ENCODE measurements at places on chromosomes 11 and 22. TPM values are rescaled to one million over a fixed set of nuclear protein-coding genes. Genes with fewer than 3 reads are reported as not detected.

DNA sequence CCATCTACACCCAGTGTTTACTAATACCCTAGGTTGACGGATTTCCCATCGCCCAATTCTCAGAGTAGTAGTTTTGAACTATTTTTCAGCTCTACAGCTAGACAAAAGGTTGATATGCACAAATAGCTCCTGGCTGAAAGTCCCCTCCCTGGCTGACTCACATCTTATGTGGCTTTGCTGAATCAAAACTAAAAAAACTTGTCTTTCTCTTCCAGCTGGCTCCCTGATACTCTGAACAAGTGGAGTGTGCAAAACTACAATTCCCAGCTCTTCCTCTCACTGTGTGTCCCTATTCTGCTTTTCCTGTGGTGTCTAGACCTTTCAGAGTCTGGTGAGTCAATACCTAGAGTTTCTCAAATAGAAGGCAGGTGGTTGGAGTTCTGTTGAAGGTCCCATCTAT lies 12.7 kb upstream of the LARGE1 start:
- no peak for DNase-seq

Gene INS
- 0.44 TPM for total RNA-seq

Gene BTBD18
- not detected for total RNA-seq

GRCh38 chr11:3843326-3843725 lies 2.6 kb upstream of the RHOG start:
- DNase-seq, result no peak

DNA sequence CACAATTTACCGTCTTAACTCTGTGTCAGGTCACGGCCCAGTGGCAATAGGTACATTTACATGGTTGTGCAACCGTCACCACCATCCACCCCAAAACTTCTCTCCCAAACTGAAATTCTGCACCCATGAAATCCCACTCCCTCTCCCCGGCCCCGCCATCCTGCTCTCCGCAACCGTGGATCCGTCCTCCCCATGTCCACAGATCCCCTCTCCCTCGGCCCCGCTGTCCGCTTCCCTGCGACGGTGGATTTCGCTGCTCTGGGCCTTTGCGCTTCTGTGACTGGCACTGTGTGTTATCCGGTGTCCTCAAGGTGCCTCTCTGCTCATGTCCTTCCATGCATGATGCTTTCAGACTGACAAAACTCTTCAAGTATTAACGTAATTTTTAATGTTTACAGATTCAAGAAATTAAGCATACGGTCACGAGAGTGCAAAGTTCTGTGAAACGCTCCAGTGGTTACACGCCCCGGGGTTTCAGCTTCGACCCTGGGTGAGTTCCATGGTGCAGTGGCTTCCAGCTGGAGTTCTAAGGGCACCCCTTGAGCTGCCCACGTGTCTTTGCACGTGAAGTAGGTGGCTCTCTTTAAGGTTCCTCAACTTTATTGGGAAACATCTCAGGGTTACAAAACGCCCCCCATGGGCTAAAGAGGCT lies 76.4 kb downstream of the KCNQ1 start:
- no peak for DNase-seq

DNA sequence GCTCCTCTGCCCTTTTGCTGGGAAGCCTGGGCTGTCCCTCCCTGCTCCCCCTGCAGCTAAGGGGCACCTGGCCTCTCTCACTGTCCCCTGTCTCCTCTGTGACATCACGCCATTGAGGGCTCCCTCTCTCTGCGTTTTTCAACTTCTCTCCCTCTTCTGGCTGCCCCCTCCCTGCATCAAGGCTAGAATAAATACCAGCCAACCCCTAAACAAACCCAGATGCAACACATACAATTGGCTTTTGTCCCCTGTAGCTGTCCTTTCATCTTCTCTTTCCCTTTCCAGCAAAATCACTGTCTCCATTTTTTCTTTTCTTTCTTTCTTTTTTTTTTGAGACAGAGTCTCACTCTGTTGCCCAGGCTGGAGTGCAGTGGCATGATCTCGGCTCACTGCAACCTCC lies 3.3 kb upstream of the MIEF1 start:
- no peak for DNase-seq

DNA sequence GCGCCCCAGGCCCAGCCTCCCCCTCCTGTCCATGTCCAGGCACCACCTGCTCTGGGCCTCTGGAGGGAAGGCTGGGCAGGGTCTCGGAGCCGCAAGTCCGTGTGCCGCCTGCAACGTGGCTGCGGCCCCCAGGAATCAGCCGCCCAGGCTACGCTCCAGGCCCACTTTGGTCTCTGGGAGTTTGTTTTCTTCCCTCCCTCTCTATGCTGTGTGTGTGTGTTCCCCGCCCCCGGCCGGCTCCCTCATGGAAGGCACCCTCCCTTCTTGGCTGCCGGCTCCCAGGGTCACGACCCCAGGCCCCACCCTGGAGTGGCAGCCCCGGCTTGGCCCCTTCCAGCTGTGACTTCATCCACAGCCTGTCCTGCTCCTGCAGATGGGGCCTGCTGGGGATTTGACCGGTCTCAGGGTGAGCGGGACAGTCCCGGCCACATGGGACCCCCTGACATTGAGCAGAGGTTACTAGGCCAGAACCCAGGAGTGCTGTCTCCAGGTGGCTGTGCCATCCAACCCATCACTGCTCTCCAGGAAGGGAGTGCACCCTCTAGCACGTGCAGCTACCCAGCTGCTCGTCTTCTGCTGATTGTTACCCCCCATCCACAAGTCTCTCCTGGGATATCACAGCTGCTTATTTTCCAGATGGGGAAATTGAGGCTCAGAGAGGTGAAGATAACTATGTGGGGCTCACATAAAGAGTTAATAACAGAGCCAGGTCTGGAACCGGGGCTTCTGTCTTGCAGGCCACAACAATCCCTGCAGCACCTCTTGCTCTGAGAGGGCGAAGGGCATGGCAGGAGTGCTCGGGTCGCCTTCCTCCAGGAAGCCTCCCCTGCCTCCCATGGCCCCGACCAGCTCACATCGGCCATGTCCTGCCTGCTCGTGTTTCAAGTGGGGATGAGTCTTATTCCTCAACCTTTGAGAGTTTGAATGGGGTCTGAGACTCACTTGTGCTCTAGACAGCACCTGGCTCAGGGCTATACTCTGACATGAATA lies 2.8 kb upstream of the LIF start:
- no peak for DNase-seq

DNA sequence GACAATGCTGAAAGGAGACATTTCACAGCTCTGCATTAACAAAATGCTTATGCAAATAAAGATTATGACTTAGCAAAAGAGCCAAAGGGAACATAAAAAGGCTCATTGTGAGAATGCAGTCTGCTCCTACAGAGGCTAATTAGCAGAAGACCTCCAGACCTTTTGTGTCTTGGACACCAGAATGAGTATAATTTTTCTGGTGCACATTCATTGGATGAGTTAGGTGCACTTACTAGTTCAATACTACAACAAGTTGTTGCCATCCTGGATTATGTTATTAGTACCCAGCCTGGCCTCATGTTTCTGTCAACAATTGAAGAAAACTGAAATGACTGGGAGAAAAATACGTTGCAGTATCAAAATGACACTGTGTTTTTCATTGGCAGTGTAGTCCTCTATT lies 613.2 kb upstream of the CHORDC1 start:
- no peak for DNase-seq

DNA sequence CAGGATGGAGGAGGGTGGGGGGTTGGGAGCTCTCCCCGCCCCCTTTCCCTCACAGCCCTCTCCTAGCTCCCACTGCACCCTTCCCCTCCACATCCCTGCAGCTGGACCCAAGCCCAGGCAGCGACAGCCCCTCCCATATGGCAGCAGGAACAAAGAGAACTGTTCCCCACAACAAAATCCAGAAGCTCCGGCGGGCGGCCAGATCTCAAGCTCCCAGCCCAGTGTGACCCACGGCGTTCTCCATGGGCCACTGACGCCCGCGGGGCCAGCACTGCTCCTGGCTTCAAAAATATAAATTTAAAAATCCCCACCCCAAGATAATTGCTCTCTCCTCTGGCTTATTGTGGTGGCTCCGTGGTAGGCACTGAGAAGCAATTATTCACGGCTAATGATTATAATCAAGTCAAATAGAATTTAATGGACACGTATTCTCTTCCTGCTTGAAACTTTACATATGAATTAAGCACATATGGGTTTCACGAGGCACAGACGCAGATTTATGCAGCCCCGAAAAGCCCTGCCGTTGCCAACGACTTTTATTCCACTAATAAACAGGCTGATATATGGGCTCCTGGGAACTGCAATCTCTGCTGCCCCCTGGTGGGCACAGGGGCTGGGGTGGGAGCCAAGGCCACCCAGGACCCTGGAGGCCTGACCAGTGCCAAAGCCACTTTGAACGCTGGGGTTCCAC lies 17.5 kb downstream of the MACROD1 start:
- peak; percentile 27 for DNase-seq

Gene IL17RA
- 17.3 TPM for total RNA-seq

- DNase-seq, result no peak
These were observed 440.0 kb downstream of the NELL1 start for GRCh38 chr11:21109341-21109740.

DNA sequence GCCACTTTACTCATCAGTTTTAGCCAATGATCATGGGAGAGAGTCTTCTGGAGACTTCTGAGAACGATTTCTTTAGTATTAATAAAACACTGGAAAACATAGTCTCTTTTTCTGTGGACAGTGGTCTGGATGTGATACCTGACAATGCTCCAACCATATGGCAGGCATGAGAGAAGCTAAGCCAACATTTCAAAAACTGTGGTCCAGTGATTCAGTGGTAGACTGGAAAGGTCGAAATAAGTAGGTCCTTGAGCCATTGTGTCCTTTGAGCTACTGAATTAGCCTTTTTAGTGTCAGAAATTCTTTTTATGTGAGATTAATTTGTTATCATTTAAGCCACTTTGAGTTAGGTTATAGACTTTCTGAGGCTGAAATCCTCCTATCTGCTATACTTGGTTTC lies 197.7 kb upstream of the CTSC start:
- DNase-seq, result no peak

GRCh38 chr11:8342821-8343681 lies 79.4 kb upstream of the LMO1 start:
- no peak for DNase-seq

Gene CD6
- 1.4 TPM for total RNA-seq

GRCh38 chr22:28855355-28856094 lies 27.8 kb upstream of the ZNRF3 start:
- DNase-seq, result peak; percentile 73

- no peak for DNase-seq
These were observed 90.6 kb downstream of the MPPED1 start for GRCh38 chr22:43502306-43502874.

- DNase-seq, result peak; percentile 37
These were observed 108.7 kb upstream of the CD82 start for GRCh38 chr11:44456544-44457300.
